ENCODE measurements at places on chromosomes 6 and 20.

GRCh38 chr20:25042531-25043498 is 15.1 kb downstream of the ACSS1 start:
- no peak for DNase-seq

DNA sequence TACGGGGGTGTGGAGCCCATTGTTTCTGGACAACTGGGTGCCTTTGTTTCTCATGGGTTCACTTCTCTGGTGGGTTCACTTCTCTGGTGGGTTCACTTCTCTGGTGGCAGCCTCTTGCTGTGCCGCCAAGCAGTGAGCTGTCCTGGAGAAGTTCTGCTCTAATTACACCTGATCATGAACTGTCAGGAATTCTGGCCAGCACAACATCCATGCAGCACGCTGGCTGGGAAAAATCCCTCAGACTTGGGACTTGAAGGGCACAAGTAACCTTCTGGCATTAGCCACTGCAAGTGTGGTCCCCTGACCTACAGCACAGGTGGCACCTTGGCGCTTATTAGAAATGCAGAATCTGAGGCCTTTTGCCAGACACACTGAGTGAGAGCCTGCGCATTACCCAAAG is 752.5 kb downstream of the QKI start:
- DNase-seq = no peak

- DNase-seq = no peak
These were observed 103.9 kb upstream of the JAG1 start for GRCh38 chr20:10777710-10778109.

DNA sequence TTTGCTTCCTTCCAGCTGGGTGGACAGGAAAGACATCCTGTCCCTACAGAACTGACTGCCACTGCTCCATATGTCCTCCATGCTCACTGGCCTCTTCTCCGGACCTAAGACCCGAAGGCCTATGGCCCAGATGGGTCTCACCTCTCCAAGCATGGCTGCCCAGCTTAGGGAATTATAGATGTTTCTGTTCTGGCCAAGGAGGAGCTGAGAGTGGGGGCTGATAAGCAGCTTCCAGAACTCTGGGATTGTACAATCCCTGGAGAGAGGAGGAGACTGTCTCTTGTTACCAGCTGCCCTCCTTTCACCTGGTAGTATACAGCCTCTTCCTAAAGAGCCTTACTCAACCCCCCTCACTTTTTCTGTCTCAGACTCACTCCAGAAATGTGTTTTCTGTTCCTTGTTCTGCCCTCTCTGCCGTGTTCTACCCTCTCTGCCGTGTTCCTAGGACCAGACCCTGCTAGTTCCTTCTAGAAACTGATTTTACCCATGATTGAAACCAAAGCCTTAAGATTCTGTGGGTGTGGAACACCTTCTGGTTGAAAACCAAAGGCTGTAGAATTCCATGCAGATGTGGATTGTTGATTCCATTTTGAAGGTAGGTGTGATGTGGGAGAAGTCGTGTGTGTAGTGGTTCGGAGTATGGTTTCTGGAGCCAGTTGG is 28.7 kb downstream of the ANKS1A start:
- DNase-seq = no peak

GRCh38 chr6:75855052-75855451 is 106.0 kb downstream of the MYO6 start:
- no peak for DNase-seq
